ENCODE measurements at places on chromosomes 16 and 17. TPM values are rescaled to one million over a fixed set of nuclear protein-coding genes. Genes with fewer than 3 reads are reported as not detected.

GRCh38 chr17:62625184-62625869, 2.1 kb upstream of the MRC2 start:
- ATAC-seq: no peak

GRCh38 chr17:66753126-66753920, 81.6 kb upstream of the CACNG5 start:
- ATAC-seq: no peak

DNA sequence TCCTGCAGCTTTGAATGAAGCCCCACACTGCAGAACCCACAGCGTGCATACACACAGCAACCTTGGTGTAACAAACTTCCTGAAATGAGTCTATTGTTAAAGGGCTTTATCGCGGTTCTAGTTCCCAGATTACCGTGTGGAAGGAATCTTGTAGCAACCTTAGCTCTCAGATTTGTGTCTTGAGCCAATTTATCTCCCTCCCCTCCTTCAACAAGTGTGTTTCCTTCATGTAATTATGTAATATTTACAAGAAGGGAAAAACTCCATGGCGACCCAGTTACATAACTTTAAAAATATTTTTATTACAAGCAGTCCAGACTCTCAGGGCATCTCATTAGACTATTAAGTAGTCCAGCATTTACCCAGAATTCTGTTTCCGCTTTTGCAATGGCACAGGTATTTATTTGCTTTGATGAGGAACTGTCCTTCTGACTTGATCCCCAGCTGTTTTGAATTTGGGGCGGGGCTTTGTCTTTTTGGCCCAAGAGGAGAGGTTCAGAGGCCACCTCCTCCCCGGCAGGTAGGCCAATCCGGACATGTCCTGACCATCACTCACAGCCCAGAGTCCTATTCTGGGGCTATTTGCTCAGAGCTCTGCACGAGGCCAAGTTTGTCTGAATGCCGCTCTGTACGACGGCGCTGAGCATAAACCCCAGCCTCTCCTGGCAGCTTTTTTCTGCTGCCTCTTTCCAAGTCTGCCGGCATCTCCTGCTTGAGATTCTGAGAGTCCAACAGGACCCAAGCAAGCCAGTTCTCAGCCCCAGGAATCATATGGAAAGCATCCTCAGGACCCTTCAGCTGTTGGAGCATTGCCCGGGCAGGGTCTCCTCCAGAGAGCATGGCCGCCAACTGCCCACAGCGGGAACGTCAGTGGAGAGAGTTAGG, 35.6 kb downstream of the CLEC16A start:
- ATAC-seq: peak; percentile 68

- no peak for ATAC-seq
These were observed 33.1 kb downstream of the FOXL1 start for GRCh38 chr16:86611525-86611855.

GJC1 gene
- total RNA-seq: 1.4 TPM

DNA sequence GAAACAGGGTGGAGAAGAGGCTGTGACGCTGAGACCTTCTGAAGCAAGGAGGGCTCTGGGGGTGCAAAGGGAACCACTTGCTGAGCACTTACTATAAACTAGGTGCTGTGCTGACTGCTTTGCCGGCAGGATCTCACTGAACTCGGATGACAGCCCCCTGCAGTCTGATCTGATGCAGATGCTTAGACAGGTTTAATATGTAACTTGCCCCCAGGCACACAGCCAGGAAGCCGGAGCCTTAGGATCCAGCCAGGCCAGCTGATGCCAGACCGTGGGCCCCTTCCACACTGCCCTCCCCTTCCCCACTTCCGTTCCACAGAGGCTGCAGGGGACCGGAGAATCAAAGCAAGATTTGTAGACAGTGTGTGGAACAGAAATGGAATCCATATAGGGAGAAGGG, 23.1 kb downstream of the SPACA3 start:
- no peak for ATAC-seq

MIF4GD gene
- 18.4 TPM for total RNA-seq

DNA sequence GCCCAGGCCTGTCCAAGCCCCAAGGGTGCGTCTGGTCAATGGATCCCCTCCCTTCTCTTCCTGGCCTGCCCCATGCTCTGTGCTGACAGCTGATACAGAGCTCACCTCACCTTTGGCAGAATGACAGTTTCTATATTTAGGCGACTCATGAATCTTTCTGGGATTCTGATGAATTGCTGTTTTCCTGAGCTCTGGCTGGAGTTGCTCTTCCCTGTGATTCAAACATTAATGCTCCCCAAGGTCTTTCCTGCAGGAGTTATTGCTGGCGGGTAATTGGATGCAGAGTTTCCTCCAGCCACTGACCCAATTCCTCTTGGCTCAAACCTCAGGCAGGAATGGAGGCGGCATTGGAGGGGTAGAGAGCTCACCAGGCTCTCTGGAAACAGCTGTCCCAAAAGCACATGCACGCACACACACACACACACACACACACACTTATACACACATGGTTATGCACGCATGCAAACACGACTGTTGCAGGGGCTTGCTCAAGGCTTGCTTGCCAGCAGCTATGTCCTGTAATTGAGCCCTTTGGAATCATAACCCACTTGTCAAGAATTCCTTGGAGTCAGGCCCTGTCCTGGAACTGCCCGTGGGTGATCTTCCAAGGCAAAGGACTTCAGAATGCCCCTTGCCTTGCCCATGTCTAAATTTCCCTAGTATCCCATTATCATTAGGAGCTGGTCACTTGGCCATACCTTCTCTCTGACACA, 128.8 kb downstream of the ASIC2 start:
- peak; percentile 43 for ATAC-seq

- ATAC-seq: no peak
These were observed 27.1 kb upstream of the MYLK3 start for GRCh38 chr16:46775214-46775613.

- no peak for ATAC-seq
These were observed 70.6 kb downstream of the IRF8 start for GRCh38 chr16:85969591-85969990.

DNA sequence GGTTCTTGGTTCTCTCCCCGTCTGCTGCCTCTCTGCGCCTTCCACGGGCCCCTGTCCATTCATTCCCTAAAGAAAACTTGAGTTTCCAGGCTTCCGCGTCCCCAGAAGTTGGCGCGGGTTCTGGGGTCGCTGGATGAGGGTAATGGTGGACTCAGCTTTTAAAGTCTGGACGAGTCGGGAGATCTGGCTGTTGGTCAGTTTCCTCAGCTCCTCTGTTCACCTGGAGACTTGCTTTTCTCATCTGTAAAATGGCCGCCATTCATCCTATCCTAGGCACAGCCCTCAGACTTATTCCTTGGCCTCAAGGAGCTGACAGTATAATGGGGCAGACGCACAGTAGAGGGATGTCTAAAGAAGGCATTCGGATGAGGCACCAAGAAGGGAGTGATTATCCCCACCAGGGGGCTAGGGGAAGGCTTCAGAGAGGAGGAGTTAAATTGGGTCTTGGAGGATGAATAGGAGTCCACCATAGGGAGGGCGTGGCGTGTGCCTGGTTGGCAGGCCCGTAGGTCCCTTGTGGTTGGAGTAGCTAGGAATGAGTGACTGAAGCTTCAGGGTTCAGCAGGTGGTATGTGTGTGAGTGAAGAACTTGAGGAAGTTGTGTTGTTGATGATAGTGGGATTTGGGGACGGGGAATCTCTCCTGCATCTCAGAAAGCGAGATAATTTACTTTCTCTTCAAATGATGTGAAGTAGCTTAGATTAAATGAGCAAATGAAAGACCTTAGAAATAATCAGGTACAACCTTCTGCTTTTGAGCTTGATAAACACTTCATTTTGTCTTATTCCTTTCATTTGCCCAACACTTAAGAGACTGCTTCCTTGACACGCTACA, 652 bp downstream of the VPS35L start:
- ATAC-seq: peak; percentile 2

PYY gene
- total RNA-seq: not detected

- peak; percentile 90 for ATAC-seq
These were observed 26.6 kb upstream of the SKAP1 start for GRCh38 chr17:48456589-48456988.

GRCh38 chr17:47948706-47949196, 7.4 kb downstream of the PNPO start:
- ATAC-seq: peak; percentile 68

CCL17 gene
- 1.6 TPM for total RNA-seq

- peak; percentile 8 for ATAC-seq
These were observed at the start of gene KRTAP2-3 for GRCh38 chr17:41060052-41060604. Gene KRTAP2-3 (minus strand): TSS chr17:41060114. CDS start chr17:41060050, 64 bp downstream.

KCNJ18 gene
- not detected for total RNA-seq

CDRT4 gene
- total RNA-seq: 4.7 TPM

DNA sequence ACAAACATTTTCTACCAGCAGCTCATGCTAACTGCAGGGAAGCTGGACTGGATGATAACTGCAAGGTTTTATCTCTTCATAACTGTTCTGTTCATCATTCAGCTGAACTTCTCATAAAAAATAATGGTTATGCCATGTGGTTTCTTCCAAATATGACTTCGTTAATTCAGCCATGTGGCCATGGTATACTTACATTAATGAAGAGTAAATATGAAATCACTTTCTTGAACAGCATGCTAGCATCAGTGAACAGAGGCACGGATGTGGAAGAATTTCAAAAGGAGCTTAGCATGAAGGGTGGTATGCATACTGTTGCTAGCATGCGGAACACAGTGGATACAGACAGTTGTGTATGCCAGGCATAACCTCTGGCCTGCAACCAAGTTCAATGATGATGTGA, 1417.0 kb upstream of the CDH8 start:
- ATAC-seq: no peak

DNA sequence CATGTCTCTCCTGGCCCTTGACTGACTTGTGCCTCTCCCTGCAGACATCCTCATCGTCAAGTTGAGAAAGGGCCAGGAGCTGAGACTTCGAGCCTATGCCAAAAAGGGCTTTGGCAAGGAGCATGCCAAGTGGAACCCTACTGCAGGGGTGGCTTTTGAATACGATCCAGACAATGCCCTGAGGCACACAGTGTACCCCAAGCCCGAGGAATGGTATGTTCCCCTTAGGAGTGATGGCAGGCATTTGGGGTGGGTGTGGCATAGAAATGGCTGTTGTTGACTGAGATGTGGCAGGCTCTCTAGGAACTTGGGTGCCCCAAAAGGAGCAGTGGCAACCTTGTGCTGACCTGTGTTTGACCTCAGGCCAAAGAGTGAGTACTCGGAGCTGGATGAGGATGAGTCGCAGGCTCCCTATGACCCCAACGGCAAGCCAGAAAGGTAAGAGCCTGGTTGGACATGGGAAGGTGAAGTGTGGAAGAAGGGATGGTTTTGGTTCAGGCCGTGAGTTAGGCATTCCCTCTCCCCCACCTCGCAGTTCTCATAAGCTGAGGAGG, 7.5 kb downstream of the POLR2C start:
- peak; percentile 24 for ATAC-seq

NEUROD2 gene
- not detected for total RNA-seq

ACSM2A gene
- total RNA-seq: not detected

DNA sequence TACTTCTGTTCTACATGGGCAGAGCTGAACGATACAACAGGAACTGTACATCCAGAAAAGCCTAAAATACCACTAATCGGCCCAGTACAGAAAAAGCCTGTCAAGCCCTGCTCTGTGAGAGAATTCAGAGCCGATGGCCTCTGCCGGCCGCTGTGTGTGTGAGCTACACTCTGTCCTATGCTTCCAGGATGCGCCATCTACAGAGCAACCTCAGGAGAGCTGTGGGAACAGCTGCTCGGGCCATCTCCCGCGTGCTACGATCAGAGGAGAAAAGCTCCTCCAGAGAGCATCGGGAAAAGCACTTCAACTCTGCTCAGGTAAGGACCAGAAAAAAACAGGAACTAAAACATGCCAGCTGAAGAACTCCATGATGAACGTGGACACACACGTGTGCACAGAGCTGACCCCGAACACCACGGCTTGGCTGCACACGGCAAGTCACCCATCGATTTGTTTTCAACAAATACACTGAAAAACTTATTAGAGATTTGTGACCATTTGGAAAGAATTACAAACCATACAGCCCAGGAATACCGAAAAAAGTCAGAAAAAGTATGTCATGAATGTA, 115.9 kb downstream of the ANKRD11 start:
- no peak for ATAC-seq

DNA sequence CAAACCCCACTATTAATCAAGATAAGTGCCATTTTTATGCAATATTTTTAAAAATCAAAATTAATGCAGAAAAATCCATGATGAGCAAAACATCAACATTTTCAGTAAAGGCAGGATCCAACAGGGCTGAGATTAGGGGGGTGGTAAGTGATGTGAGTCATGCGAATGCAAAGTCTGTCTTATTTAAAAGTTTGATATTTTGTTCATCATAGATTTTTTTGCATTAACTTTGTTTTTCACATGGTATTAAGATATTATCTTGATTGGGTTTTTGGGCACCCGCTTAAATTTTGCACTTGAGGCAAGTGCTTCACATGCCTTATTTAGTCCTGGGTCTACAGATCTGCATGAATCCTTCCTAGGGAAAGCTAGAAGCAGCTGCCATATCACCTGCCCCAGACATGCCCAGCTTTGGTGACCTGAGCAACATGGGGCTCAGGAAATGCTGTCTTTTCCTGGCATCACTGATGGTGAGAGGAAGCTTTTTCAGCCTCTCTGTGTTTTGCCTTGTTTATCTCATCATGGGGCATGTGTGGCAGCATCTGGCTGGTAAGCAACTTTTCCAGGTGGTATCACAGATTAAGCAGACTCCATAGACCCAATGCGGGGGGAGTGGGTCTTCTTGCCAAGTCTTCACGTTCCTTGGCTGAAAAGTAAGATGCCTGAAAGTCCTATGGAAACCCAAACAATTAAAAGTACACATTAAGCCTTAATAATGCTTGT, 57.6 kb upstream of the NFAT5 start:
- no peak for ATAC-seq

PRAC1 gene
- not detected for total RNA-seq

- ATAC-seq: no peak
These were observed 69.4 kb upstream of the CA10 start for GRCh38 chr17:52227926-52228325.

REXO5 gene
- total RNA-seq: 2.5 TPM

DNA sequence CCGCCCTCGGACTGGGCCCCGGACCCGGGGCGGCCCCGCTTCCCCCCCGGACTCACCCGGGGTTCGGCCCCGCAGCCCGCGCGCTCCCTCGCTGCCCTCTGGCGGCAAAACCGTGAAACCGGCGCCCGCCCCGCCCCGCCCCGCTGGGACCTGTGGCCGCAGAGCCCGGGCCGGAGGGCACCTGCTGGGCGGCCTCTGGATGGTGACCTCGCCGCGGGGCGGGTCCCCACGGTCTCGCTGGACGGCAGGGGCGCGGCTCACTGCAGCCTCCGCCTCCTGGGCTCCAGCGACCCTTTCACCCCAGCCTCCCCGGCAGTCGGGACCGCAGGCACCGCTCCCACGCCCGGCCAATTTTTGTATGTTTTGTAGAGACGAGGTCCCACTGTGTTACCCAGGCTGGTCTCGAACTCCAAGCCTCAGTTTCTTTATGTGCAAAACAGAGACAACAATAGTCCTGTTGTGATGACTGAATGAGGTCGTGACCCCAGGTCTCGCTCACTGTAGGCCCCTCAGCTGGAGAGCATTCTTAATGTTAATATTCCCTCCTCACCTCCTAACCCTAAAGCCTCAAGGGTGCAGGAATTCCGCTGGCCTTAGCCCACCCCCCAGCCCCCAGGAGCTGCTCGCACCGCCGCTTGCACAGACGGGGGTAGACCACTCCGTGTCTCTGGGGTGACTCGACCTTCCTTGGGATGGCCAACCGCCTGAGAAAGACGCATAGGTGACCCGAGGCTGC, 33.7 kb upstream of the RPH3AL start:
- ATAC-seq: peak; percentile 78

Data from esophagus mucosa (tissue), 1 donor.